ENCODE measurements at places on chromosomes 3 and 15. TPM values are rescaled to one million over a fixed set of nuclear protein-coding genes. Genes with fewer than 3 reads are reported as not detected.

The VEPH1 gene
- 10.5 TPM for total RNA-seq

The MEX3B gene
- 22.9 TPM for total RNA-seq

The CHRNA7 gene
- 6.1 TPM for total RNA-seq

The EAF2 gene
- total RNA-seq: 16.3 TPM

The CHRM5 gene
- total RNA-seq: 6.8 TPM

The FSIP1 gene
- 4.3 TPM for total RNA-seq

The DPPA2 gene
- total RNA-seq: not detected

The DPPA4 gene
- 1.9 TPM for total RNA-seq

The SLCO3A1 gene
- 7.6 TPM for total RNA-seq

The C2CD4A gene
- total RNA-seq: not detected

The AADAC gene
- total RNA-seq: not detected

The NLGN1 gene
- total RNA-seq: 74.2 TPM

The TLR9 gene
- not detected for total RNA-seq

The SAMD7 gene
- 22.0 TPM for total RNA-seq

The SACM1L gene
- 82.8 TPM for total RNA-seq

The FAM227B gene
- 9.1 TPM for total RNA-seq

The C15orf62 gene
- total RNA-seq: 1.1 TPM

The B3GNT5 gene
- 15.2 TPM for total RNA-seq

The SLC12A6 gene
- total RNA-seq: 61.6 TPM

The DENND6A gene
- 75.4 TPM for total RNA-seq

The ZNF592 gene
- total RNA-seq: 17.2 TPM

The CELF6 gene
- total RNA-seq: 23.9 TPM

The MAP6D1 gene
- total RNA-seq: 2.9 TPM

The TRIM71 gene
- 9.7 TPM for total RNA-seq

The SYNPR gene
- total RNA-seq: 21.0 TPM

The LMAN1L gene
- total RNA-seq: 3.0 TPM

The AHSG gene
- total RNA-seq: not detected

The FBXO40 gene
- 0.22 TPM for total RNA-seq

The CLDN16 gene
- total RNA-seq: 0.16 TPM

The C3orf20 gene
- total RNA-seq: 0.22 TPM

The MOBP gene
- not detected for total RNA-seq
